NCI-H1105 treated with DMSO at 0.1 percent for 48 hours (cell line): ENCODE measurements at places on chromosomes 12 and 14.
A peak's percentile ranks its signal among the peaks of the same experiment; 100 is the strongest.

- DNase-seq = no peak
Measured at GRCh38 chr14:67373347-67373746, 13.2 kb downstream of the EIF2S1 start.

GRCh38 chr14:101557321-101557695 is 4.0 kb upstream of the DIO3 start:
- no peak for DNase-seq

- DNase-seq = no peak
Measured at GRCh38 chr12:50571786-50572185, 67.0 kb downstream of the DIP2B start.

- DNase-seq = no peak
Measured at GRCh38 chr12:126898562-126898961, 1368.4 kb upstream of the TMEM132C start.

DNA sequence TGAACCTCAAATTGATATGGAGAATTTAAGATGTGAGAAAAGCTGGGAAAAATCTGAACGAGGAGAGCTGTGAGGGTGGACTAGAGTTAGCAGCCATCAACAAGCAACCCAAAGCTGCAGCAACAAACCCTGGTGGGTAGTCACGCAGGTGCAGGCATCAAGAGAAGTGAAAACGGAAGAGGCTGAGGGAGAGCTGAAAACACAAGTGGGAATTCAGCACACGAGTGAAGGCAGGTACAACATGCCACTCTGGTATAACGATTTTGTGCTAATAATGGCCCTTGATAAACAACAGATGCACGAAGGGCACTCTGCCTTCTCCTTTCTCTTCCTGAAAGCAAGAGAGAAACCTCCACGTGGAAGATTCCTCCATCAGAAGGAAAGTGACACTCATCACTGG is 11.5 kb downstream of the TCL1B start:
- no peak for DNase-seq

DNA sequence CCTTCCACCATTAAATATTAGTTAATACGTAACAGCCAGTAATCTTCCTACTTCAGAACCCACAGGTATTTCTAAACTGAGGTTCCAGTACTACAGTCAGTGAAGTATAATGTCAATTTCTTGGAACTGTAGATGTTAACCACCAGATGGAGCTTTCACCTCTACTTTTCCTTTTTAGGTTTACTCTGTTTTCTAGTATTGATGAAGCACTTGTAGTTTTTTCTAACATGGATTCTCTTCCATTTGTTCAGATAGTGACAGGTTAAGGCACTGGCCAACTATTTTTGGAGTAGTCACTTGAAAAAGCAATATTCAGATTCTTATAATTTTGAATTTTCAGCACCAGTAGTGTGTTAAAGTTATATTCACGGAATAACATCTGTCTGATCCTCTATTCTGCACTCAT is 4.6 kb upstream of the SEC23A start:
- peak; percentile 64 for DNase-seq

DNA sequence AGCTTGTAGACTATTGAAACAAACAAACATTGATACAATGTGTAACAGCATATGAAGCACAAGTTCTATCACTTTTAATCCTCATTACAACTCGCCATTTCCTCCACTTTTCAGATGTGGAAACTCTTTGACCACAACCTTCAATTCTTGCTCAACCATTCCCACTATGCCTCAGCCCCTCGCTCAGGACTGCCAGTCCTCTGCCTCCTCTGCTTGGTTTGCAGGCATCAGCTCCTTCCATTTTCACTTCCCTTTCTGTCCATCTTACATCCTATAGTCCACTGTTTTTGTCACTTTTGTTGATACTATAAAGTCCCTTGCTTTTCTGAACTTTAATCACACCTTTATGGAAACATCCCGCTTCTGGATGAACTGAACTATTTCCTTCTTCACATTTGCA is 28.2 kb upstream of the CD27 start:
- no peak for DNase-seq

DNA sequence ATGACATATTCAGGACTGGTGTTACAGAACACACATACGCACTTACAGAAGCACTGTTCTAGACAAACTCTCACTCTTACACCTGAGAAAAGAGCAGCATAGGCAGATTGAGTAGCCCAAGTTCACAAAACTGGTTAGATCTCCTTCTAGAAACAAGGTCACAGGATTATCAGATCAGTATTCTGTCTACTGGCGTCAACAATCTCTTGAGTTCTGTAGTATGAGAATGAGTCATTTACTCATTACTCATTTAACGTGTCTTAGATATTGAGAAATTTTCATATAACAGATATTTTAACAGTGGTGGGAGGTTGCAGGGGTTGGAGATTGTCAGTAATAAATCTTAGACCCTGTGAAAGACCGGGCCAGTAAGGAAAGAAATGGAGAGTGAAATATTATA is 2.8 kb upstream of the TSPAN8 start:
- no peak for DNase-seq

DNA sequence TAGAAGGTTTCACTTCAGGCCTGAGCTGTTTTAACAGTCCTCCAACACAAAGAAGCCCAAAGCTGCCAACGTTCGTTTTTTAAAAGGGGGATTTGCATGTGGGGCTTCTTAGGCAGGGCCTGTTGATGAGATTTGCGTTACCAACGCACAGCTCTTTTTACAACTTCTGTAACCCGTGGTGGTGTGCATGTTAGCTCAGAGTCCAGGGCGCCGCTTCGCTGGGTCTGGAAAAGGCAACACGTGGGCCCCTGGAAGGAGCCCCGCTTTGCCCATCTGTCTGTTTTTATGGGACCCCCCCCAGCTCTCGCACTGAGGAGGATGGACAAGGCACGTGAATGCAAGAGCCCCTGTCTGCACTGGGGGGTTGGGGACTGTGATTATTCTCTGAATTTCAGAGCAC is 84.0 kb downstream of the ESR2 start:
- no peak for DNase-seq

DNA sequence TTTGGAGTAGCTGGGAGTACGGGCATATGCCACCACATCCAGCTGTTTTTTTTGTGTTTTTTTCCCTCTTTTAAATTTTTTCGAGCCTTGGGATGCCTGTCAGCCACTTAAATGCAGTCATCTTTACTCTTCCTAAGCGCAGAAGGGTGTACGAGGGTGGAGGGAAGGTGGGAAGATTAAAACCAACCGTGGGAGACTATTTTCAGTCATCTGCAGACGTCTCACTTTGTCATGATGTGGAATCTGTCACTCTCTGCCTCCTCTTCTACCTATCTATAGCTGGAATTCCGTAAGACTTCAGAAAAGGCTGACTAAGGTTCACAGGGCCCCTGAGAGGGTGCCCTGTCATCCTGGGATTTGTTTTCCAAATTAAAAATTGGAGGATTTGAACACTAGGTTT is 105.3 kb downstream of the SAMD4A start:
- no peak for DNase-seq

DNA sequence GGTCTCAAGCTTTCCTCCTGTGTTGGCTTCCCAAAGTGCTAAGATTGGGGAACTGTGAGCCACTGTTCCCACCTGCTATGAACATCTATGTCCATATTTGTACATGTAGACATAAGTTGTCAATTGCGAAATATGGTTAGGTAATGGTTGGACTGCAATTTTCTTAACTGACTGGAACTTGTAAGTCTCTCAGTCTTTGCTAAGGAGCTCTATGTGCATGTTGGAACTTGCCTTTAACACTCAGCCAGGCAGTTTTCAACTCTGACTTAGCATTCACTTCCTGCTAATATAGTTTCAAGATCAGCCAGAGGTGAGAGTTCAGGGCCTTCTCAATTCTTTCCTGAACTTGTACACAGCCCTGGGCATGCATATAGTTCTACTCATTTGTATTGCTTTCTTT is 44.5 kb upstream of the EEA1 start:
- DNase-seq = no peak

DNA sequence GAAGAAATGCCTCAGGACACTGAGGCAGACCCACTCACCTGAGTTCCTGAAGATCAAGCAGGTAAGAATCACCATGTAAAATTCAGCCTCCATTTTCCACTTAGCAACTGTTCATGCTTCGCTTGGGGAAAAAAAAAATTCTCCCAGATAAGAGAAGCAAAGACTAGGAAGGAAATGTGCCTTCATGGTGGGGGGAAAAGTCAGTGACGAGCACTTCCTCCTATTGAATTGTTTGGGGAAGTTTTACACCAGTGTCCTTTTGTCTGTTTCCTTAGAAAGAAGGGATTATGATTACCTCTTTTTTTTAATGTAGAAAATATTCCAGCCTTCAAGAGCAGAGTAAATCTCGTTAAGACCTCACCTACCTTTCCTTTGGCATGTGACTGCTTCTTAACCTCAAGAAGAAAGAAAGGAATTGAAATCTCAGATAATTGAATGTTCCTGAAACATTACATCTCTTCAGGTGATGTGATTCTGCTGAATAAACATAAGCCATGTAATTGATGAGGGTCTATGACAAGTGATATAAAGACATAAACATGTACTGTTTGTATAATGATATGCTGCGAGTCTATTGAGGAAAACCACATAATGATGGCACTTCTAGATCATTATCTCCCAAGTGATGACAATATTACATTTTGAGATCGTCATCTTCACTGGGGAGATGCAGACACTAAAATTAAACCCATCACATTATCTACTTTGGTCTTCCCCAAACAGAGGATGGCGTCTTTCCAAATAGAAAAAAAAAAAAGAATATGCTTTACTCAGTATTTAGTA is at the start of gene PTPRB:
PTPRB (minus strand) TSS at position 127 of the 783 bp plus-strand sequence; CDS start at position 93, 34 bp downstream.
- DNase-seq = peak; percentile 88

DNA sequence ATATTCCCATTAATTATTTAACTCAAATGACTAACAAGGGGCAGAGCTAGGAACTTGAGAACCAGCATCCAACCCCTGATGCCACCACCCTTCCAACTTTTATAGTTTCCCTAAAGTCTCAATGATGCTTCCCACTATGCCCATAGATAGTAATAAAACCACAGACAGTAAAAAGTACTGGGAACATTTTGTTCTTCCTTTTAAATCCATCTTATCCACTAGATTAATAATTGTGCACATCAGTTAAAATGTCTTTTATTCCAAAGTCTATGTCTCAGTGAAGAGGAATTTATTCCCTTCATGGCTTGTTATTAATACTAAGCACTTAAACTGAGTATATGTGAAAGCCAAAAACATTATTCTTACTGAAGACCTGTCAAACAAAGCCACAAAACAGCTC is 45.8 kb downstream of the SINHCAF start:
- no peak for DNase-seq

- no peak for DNase-seq
Measured at GRCh38 chr12:5868625-5869295, 76.3 kb downstream of the ANO2 start.

- peak; percentile 77 for DNase-seq
Measured at GRCh38 chr12:84874125-84874824, 38.3 kb downstream of the SLC6A15 start.

GRCh38 chr12:57734591-57734990 is 4.0 kb downstream of the AGAP2 start:
- DNase-seq = no peak

DNA sequence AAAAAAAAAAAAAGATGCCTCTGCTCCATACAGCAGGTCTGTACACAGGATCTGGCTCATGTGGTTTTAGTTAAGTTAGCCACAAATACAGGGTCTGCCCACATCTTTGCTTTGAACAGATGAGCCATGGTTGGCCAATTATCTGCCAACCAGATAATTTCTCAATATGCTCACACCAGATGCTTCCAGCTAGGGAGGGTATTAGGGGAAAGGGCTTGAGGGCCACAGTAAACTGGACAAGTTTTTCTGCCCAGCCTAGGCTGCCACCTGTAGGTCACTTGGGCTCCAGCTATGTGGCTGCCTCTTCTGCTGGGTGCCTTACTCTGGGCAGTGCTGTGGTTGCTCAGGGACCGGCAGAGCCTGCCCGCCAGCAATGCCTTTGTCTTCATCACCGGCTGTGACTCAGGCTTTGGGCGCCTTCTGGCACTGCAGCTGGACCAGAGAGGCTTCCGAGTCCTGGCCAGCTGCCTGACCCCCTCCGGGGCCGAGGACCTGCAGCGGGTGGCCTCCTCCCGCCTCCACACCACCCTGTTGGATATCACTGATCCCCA is 776 bp downstream of the RDH5 start:
- DNase-seq = no peak

- DNase-seq = no peak
Measured at GRCh38 chr12:51900323-51900889, 6.9 kb upstream of the ACVRL1 start.

DNA sequence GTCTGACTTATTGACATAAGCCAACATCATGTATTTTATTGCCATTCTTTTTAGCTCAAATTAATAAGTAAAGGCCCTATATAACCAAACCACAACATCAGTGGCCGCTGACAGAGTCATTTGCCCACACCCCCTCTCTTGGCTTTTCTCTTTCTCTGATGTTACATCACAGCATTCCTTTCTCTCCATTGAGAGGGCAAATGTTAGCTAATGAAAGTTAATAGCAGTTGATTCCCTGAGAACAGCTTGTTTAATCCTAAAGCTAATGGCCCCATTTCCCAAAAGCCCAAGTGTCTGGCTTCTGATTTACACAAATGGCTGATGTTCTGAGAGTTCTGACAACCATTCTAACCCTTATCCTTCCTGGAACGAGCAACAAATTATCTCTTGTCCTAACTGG is 308.8 kb downstream of the SNAPC1 start:
- no peak for DNase-seq

DNA sequence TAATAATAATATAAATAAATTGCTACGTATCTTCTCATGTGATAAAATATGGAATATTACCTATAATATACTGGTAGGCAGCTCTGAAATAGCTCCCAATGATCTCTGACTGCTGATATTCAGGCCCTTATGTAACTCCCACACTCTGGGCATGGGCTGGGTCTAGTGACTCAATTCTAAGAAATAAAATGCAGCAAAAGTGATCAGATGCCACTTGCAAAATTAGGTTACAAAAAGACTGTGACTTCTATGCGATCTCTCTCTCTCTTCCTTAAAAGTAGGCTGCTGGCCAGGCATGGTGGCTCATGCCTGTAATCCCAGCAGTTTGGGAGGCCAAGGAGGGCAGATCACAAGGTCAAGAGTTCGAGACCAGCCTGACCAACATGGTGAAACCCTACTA is 10.3 kb upstream of the CACNB3 start:
- no peak for DNase-seq

GRCh38 chr14:49464885-49465284 is 121.3 kb downstream of the RPS29 start:
- DNase-seq = no peak

DNA sequence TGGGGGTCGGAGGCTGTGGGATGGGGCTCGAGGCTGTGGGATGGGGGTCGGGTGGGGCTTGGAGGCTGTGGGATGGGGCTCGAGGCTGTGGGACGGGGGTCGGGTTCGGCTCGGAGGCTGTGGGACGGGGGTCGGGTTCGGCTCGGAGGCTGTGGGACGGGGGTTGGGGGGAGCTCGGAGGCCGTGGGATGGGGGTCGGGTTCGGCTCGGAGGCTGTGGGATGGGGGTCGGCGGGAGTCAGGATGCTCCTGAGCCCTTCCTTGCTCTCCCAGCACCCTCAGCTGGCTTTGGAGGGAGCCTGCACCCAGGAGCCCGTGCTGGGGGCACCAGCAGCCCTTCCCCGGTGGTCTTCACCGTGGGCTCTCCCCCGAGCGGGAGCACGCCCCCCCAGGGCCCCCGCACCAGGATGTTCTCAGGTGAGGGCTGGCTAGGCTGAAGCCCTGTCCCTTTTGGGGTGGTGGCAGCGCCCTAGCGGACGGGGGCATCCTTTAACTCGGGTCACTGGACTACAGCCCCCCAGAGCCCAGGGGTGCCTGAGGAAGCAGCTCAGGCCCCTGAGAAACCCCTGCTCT is 11.9 kb upstream of the PUS1 start:
- DNase-seq = no peak

GRCh38 chr14:34906287-34906686 is 31.1 kb upstream of the BAZ1A start:
- DNase-seq = no peak
